Endothelial cell (in vitro differentiated cells): ENCODE measurements at places on chromosomes 11 and 22.
A peak's percentile ranks its signal among the peaks of the same experiment; 100 is the strongest.

GRCh38 chr11:87712802-87713202, 462.4 kb downstream of the RAB38 start:
- DNase-seq, result no peak

GRCh38 chr11:80899381-80899780, 1458.6 kb upstream of the TENM4 start:
- DNase-seq, result no peak

GRCh38 chr11:104823657-104824056, 74.6 kb downstream of the CASP12 start:
- no peak for DNase-seq

- DNase-seq, result peak; percentile 59
Measured at GRCh38 chr11:111665777-111666176, 63.5 kb downstream of the SIK2 start.

- no peak for DNase-seq
Measured at GRCh38 chr11:115769891-115770290, 265.7 kb upstream of the CADM1 start.

GRCh38 chr11:12979928-12980689, 29.0 kb upstream of the RASSF10 start:
- DNase-seq, result peak; percentile 6

DNA sequence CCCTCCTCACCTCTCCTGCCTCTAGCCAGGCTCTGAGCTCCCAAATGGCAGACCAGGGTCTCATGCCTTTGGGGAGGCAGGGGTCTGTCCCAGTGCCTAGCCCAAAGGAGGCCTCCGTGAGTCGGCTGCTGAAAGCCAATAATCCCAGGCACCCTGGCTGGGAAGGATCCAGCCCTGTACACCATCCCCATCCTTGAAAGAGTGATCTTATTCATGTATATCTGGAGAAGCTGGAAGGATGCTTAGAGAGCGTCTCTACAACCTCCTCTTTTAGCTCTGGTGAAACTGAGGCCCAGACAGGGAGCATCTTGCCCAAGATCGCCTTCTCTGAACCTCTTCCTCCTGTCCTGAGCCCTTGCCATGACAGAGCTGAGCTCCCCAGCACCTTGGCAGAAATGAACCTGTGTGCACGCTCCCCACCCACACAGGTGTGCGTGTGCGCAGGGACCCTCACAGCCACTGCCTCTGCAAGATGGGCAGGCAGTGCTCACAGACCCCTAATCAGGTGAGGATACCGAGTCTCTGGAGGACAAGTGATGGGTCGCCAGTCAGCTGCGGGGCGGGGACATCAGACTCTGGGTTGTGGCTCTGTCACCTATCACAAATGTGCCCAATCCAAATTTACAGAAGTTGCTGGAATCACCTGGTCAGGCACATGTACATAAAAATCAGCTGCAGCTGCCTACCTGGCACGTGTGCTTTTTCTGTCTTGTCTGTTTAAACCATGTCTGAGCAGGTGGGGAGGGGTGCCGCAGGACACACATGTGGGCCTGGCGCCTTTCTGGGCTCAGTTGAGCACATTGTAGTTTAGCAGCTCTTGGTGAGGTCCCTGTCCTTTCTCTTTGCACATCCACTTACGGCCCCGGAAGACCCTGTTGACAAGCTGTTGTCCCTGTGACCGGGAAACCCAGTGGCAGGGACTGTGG, 49.3 kb upstream of the WNT7B start:
- DNase-seq, result no peak

GRCh38 chr22:37045958-37046357, 5.6 kb upstream of the KCTD17 start:
- DNase-seq, result peak; percentile 31
